Activated CD4-positive, alpha-beta T cell treated with anti-CD3 and anti-CD28 coated beads for 48 hours (primary cell): ENCODE measurements at places on chromosomes 11 and 22.

- DNase-seq = no peak
Measured at GRCh38 chr11:24357620-24358410, 139.0 kb upstream of the LUZP2 start.

GRCh38 chr11:28679795-28680468 lies 571.7 kb downstream of the METTL15 start:
- no peak for DNase-seq

DNA sequence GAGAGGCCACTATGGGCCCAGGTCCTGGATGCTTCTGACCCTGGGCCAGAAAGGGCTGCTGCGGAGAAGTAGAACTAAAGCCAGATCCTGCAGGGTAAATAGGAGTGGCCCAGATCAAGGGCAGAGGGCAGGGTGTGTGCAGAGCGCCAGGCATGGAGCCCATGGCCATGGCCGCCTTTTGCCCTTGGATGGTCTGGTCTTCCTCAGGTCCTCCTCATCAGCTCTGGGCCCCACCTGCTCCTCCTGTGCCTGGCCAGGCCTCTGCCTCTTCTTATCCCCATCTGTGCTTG lies 277.6 kb downstream of the BRD1 start:
- no peak for DNase-seq

DNA sequence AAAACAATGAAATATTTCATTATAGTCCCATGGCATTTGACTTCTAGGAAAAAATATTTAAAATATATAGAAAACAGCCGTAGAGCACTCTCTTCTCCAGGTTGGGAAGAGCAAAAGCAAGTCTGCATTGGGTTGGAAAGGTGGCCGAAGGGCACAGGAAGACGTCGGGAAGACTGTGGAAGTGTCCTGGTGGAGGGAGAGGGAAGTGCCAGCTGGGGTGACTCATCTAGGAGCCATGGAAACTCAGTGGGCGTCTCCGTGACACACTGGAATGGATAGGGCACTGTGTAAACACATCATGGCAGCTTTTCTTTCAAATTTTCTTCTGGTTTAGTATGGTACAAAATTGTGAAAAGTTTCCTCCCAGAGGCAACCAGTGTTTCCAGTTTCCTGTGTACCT lies 12.7 kb downstream of the GTPBP1 start:
- DNase-seq = no peak

- DNase-seq = no peak
Measured at GRCh38 chr11:68925611-68926010, 21.9 kb downstream of the IGHMBP2 start.

- DNase-seq = no peak
Measured at GRCh38 chr22:33492210-33492651, 428.0 kb downstream of the LARGE1 start.

GRCh38 chr11:128200467-128200866 lies 386.9 kb downstream of the ETS1 start:
- DNase-seq = no peak

- DNase-seq = no peak
Measured at GRCh38 chr11:70952191-70952590, 300.2 kb downstream of the SHANK2 start.

DNA sequence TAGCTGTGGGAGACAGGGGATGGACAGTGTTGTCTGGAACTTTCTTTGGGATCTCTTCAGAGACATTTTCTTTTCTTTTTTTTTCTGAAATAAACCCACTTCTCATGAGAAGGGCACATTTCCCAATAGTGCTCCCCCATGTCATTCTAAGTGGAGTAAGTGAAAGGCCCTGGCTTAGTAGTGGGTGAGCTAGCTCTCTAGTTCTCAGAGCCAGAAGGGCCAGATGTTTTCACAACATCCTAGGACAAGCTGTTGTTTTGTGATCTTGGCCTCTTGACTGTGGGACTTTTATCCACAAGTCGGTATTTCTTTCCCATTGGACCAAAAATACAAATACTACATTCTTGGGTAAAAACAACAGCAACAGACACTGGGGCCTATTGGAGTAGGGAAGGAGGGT lies 607.7 kb upstream of the TENM4 start:
- no peak for DNase-seq

GRCh38 chr11:9094420-9094819 lies 3.0 kb upstream of the SCUBE2 start:
- no peak for DNase-seq

- DNase-seq = no peak
Measured at GRCh38 chr22:50171965-50172421, 1.5 kb downstream of the PANX2 start.

- no peak for DNase-seq
Measured at GRCh38 chr22:33382436-33382835, 324.3 kb upstream of the SYN3 start.

DNA sequence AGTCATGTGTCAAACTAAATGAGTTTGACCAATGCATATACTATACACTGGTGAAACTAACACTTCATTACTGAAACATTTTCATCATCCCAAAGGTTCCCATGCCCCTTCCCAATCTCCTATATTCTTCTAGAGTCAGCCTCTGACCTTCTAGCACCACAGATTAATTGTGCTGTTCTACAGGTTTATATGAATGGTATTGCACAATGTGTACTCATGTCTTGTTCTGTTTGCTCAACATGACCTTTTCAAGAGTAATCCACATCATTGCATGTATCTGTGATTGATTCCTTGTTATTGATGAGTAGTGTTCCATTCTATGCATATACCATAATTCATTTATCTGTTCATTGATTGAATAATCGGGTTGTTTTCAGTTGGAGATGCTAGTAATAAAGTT lies 7.5 kb upstream of the OR8G1 start:
- DNase-seq = no peak

DNA sequence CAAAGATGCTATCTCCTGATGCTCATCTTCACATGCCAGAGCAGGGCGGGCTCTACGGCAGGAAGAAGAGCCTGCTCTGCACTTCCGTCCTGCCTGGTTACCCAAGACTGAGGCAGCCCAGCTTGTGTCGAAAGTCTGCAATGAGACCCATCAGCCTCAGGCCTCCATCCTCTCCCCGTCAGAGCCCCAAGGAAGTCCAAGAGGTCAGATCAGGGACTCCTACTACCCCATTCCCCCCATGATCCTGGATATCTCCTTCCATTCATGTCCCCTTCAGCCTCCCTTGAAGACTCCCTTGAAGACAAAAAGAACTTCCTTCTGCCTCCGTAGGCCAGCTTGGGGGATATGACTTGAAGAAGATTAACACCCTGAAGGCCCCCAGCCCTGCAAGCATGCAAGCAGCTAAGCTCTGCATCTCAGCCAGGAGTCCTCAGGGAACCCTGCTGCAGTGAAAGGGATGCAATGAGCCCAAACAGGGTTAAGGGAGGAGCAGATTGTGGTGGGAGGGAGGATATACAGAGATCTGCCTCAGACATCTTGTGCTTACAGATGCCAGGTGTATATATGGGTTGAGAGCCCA lies 85.6 kb downstream of the TRIM29 start:
- DNase-seq = no peak

DNA sequence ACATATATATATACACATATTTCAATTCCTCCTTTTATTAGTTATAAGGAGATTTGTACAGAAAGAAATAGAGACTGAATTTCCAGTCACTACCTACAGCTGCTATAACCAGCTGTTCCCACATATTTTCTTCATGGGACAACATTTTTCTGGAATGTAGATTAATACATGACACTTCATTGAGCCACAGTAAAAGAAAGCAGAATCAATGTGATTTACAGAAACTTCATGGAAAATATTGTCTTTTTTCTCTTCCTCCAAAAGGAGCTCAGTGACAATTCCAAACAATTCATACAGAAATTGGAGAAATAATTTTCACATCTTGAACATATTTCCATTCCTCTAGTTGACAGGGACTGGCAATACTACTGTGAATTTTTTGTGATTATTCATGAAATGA lies 249.2 kb downstream of the DLG2 start:
- no peak for DNase-seq

GRCh38 chr11:118200497-118200896 lies 24.1 kb upstream of the SCN2B start:
- DNase-seq = no peak

GRCh38 chr11:77188633-77189491 lies 60.8 kb downstream of the MYO7A start:
- no peak for DNase-seq

- no peak for DNase-seq
Measured at GRCh38 chr11:2963761-2964160, 28.4 kb downstream of the NAP1L4 start.

- DNase-seq = no peak
Measured at GRCh38 chr11:124115782-124116616, 749 bp downstream of the VWA5A start.

DNA sequence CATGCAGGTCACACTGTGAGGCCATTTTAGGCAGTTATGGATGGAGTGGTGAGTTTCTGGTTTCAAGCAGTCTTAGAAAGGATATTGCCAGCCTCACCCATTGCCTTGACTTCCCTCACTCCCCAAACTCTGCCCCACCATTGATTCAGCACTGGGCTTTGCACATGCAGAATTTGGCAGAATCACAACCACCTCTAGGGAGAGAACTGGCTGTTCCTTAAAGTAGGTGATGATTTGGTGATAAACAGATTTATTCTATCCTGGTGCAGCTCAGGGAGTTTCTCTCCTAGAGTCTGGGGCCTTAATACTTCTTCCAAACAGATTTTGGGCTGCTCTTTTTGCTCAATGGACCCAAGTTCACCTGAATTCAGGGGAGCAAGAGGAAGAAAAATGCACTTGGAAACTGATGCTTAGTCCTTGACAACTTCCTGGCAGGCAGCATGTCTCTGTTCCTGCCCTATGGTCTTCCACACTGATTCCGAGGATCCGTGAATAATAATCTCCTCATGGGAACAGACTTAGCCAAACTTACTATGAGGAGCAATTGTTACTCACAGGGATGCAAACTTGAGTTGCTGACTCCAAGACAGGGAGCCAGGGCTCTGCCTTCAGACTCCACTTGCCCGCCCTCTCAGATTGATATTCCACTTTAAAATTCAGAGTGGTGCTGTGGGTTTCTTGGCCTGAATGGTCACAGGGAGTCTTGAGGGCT lies 129.7 kb upstream of the PARVA start:
- DNase-seq = no peak
